HuH-7 (cell line): ENCODE measurements at places on chromosomes 12 and 14.

- no peak for DNase-seq
Measured at GRCh38 chr12:54859502-54859901, 5.2 kb downstream of the MUCL1 start.

DNA sequence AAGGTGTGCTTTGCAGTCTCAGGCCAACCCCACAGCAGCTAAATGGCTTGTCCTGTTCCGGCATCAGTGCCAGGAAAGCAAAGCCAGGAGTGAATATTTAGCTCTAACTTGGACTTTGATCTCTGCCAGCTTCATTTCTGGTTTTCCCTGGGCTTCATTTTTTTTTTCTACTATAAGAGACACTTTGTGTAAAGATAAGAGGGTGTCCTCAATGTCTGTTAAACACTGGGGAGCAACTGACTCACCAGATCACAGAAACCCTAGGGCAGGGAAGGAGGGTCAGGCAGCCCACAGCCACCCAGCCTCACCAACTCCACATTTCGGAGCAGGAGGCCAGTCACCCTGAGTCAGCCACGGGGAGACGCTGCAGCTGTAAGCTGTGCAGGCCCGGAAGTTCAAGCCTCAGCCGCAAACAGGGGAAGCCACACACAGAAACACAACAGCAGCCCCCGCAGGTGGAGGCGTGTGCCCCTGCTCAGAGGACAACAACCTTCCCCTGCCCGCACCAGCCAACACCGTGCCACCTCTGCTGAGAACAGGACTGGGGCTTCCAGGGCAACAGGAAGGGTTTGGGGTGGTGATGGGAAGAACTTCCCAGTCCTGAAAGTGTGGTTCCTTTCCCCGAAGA lies 6.3 kb downstream of the TNFRSF1A start:
- DNase-seq, result peak; percentile 77

- DNase-seq, result no peak
Measured at GRCh38 chr12:81332054-81332453, 254.2 kb downstream of the ACSS3 start.

DNA sequence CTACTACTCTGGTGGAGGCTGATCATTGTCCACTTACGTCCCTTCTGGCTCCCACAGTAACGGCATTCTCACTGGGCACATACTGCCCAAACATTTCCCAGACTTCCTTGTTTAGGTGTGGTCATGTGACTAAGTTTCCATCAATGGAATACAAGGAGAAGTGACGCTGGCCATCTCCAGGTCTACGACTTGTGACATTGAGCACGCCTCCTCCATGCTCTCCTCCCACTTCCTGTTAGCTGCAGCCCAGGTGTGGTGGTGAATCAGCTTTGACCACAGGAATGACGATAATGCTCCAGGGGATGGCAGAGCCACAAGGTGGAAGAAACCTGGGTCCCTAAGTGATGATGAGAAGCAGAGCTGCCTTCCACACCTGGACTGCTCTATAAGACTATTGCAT lies 6.0 kb upstream of the SLC24A4 start:
- no peak for DNase-seq

GRCh38 chr14:36646664-36647416 lies 14.8 kb upstream of the PAX9 start:
- no peak for DNase-seq

DNA sequence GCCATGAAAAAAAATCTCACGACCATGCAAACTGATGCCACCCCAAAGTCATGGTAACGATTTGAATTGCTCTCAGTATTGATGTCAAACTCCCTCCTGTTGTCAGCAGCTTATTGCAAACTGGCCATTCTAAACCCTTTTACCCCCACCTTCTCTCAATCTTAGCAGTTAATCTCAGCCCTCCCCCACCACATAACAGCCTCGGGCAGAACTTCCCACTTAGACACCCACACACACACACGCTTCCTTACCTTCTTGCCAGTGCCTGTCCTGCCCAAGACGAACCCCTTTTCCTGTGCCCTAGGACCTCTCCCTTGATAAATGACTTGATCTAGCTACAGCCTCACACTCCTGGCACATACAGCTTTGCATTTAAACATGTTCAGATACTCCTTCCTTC lies 56.6 kb downstream of the GPATCH2L start:
- DNase-seq, result no peak

- DNase-seq, result no peak
Measured at GRCh38 chr12:83149987-83150386, 463.3 kb downstream of the TMTC2 start.

GRCh38 chr12:81617915-81618314 lies 141.2 kb downstream of the PPFIA2 start:
- DNase-seq, result no peak

GRCh38 chr12:42957136-42957535 lies 367.6 kb upstream of the PRICKLE1 start:
- no peak for DNase-seq

DNA sequence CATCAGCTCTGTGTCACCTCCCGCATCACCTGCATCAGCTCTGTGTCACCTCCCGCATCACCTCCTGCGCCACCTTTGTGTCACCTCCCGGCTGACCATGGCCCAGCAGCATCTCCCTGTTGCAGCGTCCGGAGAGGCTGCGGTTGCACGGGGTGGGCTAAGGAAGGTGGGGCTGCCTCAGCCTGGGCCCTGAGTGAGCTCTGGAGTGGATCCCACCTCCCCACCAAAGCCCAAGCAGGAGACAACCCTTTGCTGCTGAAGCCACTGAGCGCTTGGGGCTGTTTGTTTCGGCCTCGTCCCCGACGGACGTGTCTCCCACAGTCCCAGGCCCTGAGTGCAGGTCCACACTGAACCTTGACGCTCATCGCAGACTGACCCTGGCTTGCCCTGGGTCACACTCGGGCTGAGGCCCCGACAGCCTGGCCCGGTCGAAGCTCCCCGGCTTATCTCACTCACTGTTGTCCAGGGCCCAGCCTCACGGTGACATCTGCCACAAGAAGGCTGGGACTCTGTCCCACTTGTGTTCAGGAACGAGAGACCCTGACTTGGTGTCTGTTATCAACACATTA lies 12.2 kb downstream of the TMEM121 start:
- no peak for DNase-seq

DNA sequence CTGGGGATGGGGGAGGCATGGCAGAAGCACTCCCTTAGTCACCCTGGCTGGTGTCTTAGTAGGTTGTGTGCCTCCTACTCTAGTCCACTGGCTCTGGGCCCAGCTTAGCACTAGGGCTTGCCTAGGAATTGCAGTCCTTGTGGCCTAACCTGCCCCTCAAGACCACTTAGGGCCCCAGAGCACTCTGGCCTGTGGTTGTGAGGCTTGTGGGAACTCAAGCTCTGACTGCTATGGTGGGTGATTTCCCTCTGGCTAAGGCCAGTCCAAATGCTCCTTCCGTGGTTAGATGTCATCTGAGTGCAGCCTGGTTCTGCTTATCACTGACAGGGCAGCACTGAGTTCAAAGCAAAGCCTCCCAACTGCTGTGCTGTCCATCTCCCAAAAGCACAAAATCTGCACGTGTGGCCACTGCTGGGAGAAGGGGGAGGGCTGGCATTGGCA lies 20.2 kb downstream of the FGD4 start:
- DNase-seq, result no peak

DNA sequence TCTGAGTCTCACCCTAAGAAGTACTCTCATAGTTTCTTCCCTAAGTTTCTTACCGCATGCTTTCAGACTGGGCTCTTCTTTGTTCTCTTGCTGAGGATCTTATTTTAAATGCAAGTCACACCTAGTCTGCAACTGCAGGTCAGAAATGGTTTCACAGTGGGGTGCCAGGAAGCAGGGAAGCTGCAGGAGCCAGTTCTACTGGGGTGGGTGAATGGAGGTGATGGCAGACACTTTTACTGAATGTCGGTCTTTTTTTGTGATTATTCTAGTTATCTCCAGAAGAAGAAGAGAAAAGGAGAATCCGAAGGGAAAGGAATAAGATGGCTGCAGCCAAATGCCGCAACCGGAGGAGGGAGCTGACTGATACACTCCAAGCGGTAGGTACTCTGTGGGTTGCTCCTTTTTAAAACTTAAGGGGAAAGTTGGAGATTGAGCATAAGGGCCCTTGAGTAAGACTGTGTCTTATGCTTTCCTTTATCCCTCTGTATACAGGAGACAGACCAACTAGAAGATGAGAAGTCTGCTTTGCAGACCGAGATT lies 1.7 kb downstream of the FOS start:
- no peak for DNase-seq

GRCh38 chr14:52711666-52712065 lies 4.7 kb downstream of the PSMC6 start:
- no peak for DNase-seq

DNA sequence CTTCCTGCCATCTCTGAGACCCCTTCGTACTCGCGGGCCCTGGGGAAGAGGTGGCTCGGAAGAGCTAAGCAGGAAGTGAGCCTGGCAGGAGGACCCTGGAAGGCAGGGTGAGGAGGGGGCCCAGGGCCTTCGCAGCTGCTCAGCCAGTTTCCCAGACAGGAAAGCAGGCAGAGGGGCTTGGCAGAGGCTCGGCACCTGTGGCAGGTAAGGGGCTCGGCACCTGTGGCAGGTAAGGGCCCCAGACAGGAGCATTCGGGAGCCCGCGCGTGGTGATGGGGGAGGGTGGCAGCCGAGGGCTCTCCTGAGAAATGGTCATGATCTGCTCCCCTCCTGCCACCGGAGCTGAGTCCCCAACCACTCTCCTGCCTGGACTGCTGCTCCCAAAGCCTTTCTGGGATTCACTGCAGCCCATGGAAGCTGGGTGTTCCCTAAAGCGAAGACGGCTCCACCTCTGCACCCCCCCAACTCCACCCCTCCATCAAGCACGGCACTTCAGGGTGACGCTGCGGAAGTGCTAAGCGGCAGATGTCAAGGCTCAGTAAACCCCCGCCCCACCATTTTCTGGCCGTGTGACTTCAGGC lies 63.2 kb downstream of the PRIMA1 start:
- no peak for DNase-seq

DNA sequence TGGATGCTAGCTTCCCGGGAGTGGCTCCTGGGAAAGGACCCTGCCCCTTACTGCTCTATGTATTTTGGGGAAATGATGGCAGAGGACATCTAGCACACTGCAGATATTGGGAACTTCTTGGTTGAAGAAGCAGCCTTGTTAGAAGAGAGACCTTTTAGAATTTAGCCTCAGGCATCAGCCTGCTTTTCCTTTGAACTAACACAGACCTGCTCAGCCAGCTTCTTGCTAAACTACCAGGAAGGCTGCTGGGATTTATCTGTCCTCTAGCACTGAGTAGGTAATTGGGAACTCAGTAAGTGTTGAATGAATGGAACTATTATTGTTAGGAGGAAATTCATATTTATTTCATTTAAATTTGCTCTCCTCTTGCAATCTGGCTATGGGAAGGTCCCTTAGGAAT lies 77.3 kb downstream of the DRAM1 start:
- no peak for DNase-seq

DNA sequence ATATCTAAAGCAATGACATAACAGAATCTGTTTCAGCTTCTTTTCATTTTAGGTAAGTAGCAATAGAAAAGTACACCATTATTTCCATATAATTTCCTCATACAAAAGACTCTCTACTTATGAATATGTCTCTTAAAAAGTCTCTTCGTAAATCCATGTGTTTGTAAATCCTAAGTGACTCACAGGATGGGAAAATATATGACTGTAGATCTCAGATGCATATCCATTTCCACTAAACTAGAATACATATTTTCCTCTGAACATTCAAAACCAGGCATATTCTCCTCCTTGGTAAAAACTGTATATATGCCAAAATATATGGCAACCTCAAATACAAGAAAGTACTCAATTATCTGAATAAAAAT lies 93.6 kb downstream of the TXNDC16 start:
- DNase-seq, result no peak
